ENCODE measurements at places on chromosomes 6 and 20.

- DNase-seq, result no peak
- H3K4me1 ChIP-seq, result no peaks in the 10 kb centered on the region
- H3K4me3 ChIP-seq, result no peak overlapping the region
- no peak overlapping the region for H3K27ac ChIP-seq
- no peaks in the 10 kb centered on the region for H3K36me3 ChIP-seq
- no peaks in the 10 kb centered on the region for H3K27me3 ChIP-seq
Measured at GRCh38 chr20:63232235-63233060, 3.3 kb upstream of the BIRC7 start.

GRCh38 chr6:97501853-97502252, 218.8 kb upstream of the MMS22L start:
- H3K36me3 ChIP-seq, result no peaks in the 10 kb centered on the region
- H3K4me3 ChIP-seq, result no peak overlapping the region
- no peaks in the 10 kb centered on the region for H3K27me3 ChIP-seq
- H3K27ac ChIP-seq, result no peak overlapping the region
- no peak for DNase-seq

DNA sequence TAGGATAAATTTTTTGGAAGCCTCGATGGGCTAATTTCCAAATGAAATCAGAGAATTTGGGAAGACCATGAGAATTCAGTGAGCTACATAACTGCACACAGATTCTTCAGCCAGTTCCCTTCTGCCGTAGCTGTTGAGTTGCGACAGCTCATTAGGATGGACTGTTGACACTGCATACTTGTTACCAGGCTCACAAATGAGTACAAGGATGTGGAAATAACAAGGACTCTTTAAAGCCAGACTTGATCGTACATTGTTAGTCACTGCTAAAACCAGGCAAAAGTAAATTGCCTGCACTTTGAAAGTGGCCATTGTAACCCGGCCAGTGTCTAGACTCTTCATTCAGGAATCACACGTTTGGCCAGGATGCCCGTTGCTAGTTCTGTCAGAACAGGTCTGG, 37.0 kb downstream of the NDUFAF5 start:
- H3K4me1 ChIP-seq, result no peaks in the 10 kb centered on the region
- H3K27me3 ChIP-seq, result no peaks in the 10 kb centered on the region
- no peak overlapping the region for H3K27ac ChIP-seq

DNA sequence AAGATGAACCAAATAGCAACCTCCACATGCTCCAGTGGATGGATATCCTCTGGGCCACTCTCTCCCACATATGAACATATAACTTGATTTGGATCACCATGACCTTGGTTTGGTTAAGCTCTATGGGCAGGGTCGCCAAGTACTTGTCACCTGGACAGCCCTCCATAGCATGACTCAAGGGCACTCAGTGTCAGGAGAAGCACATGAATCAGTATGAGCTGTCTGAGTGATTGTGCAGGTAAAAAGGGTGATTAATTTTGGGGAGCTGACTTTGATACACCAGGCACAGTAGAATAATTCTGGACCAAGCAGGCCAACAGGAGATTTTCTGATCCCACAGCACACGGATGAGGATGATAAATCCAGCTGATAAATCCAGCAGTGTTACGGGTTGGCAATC, 74.4 kb downstream of the OPRM1 start:
- no peaks in the 10 kb centered on the region for H3K4me1 ChIP-seq
- no peak overlapping the region for H3K4me3 ChIP-seq
- no peak overlapping the region for H3K27ac ChIP-seq

GRCh38 chr6:84379142-84379541, 151.7 kb upstream of the CEP162 start:
- H3K36me3 ChIP-seq, result no peaks in the 10 kb centered on the region
- no peak for DNase-seq
- no peaks in the 10 kb centered on the region for H3K27me3 ChIP-seq
- H3K4me3 ChIP-seq, result no peak overlapping the region
- no peaks in the 10 kb centered on the region for H3K4me1 ChIP-seq

GRCh38 chr6:3340894-3341293, 82.1 kb downstream of the PSMG4 start:
- peak overlapping the region; percentile 26 for H3K27ac ChIP-seq
- H3K4me1 ChIP-seq, result peaks cover 26% of the 10 kb centered on the region
- H3K27me3 ChIP-seq, result no peaks in the 10 kb centered on the region
- no peak for DNase-seq

DNA sequence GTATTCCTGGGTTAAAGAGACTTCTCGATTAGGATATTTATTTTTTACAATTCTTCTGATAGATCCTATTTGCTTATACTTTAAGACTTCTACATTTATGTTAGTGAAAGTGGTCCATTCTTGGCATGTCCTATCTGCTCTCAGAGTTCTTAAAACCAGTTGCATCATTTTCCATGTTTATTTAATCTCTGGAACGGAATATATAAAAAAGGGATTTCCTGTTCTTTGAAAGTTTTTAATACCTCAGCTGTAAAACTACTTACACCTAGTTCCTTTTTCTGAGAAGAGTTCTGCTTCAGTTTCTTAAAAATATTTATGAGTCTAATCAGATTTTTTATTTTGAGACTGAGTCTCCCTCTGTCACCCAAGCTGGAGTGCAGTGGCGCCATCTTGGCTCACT, 18.0 kb upstream of the MYL9 start:
- H3K4me3 ChIP-seq, result no peak overlapping the region
- no peak for DNase-seq
- no peak overlapping the region for H3K27ac ChIP-seq
- no peaks in the 10 kb centered on the region for H3K27me3 ChIP-seq
- peaks cover 6% of the 10 kb centered on the region for H3K4me1 ChIP-seq
- no peaks in the 10 kb centered on the region for H3K36me3 ChIP-seq

Data from vagina (tissue), 2 donors.